ENCODE measurements at places on chromosomes 16 and 17.

DNA sequence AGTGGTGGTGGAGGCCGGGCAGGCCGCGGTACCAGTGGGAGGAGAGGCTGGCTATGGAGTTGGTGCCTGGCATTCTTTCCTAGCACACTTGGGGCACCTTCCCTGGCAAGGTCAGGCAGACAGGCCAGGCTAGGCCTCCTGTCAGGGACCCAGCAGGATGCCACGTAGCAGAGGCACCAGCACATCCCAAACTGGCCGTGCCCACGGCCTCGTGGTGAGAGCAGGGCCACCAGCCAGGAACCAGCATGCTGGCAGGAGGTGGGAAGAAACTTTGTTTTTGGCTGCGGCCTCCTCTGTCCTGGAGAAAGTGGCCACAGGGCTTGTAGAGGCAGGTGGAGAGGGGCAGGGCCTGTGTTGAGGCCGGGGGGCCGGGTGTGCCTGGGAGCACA lies 57.6 kb upstream of the CBFA2T3 start:
- DNase-seq: peak; percentile 37

DNA sequence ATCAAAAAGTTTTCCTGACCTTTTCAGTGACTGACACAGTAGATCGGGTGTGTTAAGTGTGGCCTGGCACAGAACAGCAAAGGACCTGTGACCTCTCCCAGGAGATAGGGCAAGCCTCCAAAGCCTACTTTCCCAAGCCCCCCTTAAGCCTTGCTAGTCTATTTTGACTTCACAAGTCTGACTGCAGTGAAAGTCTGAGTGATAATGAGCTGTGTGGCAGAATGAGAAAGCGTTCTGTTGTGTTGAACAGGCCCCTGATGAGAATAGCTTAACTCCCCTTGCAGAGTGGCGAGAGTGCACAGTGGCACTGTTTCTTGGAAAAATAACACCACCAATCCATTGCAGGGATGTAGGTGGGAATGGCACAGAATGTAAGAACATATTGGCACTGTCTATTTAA lies 32.8 kb downstream of the MMD start:
- no peak for DNase-seq

- DNase-seq: no peak
These were observed 76.1 kb downstream of the RAI1 start for GRCh38 chr17:17757391-17757791.

DNA sequence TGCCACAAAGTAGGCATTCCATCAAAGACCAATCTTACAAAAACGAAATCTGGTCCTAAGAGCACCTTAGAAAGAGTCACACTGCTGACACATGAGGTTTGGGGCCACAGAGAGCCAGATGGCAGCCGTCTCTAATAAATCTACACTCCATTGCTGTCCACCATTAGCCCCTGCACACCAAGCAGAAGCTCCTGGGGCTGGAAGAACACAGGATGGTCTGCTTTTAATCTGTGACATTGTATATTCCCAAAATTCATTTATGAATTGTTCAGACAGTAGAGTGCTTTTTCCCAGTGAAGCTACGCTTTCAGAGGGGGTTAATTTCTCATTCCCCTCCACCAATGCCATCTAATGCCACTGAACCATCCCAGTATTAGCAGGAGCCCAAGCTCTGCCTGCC lies 1.6 kb downstream of the CYB561 start:
- no peak for DNase-seq

- no peak for DNase-seq
These were observed 509.0 kb upstream of the KIF2B start for GRCh38 chr17:53313746-53314145.

GRCh38 chr16:77732241-77732946 lies 10.1 kb downstream of the NUDT7 start:
- DNase-seq: no peak

GRCh38 chr16:12016291-12016947 lies 39.9 kb downstream of the SNX29 start:
- no peak for DNase-seq

GRCh38 chr16:49604602-49605001 lies 231.0 kb downstream of the C16orf78 start:
- no peak for DNase-seq

DNA sequence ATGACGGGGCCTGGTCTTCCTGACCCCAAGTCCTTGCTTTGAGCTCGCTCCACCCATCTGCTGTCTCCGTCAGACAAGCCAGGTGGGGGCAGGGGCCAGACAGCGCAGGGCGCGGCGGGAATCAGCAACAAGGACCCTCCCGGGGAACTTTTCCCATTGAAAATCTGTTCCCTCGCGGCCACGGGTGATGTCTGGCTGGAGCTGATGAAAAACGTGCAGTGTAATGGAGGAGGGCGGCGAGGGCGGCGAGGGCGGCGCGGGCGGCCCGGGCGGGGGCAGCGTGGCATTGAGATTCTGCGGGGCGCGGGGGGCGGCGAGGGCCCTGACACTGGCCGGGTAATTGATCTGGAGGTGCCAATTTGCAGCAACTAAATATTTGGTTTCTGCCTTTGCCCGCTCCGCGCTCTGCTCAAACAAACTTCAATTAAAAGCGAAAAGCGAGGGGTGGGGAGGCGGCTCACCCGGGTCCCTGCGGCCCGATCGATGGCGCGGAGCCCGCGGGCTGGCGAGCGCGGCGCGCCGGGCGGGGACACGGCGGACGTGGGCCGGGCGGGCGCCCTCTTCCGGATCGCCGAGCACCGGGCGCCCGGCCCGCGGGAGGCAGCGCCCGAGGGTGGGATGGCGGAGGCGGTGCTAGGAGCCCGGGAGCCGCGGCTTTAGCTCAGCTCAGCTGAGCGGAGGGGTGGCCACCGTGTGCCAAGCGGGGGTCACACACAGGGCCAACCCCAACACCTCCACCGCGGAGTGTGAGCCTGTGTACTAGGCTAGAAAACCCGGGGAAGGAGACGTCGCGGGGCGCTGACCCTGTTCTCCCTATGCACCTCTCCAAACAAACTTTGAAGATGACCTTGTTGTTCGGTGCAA lies 32.4 kb downstream of the DCAKD start:
- DNase-seq: peak; percentile 52

DNA sequence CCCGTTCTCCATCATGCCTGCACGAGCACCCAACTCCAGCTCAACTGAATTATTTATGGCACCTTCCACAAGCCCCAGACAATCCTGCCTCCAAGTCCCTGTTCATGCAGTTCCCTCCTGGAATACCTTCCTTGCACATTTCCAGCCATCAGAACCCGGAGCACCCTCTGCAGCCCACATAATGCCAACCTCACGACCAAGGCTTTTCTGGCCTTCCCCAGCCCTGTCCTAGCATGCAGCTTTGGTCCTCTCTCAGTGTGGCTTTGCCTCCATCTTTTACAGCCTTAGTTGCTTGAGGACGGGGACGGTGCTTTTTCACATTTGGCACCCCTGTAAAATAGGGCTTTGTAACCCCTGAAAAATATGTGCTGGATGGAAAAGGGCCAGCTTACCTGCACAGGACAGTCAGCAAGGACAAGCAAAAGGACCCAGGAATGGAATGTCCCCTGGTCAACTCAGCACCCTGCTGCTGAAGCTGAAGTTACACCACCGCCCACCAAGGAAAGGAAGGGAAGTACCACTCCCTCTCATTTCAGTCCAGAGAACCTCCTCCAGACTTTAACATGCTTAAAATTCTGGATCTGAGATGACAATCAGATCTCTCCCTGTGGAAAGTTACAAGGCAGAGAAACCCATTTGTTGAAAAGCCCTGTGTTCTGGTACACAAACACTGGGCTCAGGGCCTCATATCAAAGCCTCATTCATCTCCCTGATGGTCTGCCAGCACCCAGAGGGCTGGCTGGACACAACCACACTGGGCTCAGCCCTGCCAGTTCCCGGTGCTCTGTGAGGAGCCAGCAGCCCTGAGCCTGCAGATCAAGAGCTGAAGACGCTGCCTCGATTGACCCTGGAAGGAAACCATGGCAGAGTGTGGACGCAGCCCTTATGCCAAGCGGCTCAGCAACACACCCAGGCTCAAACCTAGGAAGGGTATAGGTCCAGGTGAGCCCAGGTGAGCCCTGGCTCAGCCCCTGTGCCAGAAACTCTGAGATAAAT lies 2.9 kb downstream of the SLC39A11 start:
- DNase-seq: no peak

GRCh38 chr16:80488167-80488566 lies 52.6 kb upstream of the DYNLRB2 start:
- DNase-seq: no peak

DNA sequence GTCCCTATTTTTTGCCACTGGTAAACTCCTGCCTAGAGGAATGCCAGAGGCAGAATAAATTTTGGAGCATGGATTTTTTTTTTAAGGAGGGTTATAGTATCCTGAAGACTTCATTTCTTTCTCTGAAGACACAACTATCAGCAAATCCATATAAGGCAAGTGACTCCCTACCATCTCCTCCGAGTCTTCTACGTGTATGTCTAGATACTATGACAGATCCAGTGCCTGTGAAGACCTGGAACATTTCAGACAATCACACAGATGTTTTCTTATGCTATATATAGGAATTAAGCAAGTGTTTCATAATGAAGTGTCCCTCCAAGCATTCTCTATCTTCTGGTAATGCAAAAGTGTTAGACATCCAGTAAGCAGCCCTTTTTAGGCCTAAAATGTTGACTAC lies 255.5 kb upstream of the TBX2 start:
- no peak for DNase-seq

GRCh38 chr17:6100146-6100545 lies 30.0 kb downstream of the WSCD1 start:
- no peak for DNase-seq

DNA sequence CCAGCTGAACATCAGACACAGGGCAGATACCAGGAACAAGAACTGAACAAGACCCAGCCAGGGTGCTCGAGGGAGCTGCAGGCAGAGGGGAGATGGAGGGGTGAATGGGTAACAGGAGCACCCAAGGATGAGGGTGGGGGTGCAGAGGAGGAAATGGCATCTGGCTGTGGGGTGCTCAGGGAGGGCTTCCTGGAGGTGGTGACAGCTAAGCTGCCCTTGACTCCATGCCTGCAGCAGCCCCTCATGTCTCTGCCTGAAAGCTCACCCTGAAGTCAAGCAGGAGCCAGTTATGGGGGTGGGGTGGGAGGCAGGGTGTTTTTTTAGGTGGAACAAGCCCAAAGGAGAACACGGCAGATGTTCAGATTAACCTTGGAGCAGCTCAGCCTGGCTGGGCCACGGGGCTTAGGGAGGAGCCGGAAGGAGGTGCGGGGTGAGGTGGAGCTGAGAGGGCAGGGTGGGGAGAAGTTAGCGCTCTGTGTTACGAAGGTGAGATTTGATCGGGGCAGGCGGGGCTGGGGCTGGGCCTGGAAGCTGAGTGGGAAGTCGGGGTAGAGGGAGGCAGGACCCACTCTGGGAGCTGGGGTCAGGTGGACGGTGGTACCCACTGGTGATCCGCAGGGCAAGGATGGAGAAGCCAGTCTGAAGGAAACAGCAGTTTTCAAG lies 143.0 kb downstream of the ENGASE start:
- DNase-seq: no peak

DNA sequence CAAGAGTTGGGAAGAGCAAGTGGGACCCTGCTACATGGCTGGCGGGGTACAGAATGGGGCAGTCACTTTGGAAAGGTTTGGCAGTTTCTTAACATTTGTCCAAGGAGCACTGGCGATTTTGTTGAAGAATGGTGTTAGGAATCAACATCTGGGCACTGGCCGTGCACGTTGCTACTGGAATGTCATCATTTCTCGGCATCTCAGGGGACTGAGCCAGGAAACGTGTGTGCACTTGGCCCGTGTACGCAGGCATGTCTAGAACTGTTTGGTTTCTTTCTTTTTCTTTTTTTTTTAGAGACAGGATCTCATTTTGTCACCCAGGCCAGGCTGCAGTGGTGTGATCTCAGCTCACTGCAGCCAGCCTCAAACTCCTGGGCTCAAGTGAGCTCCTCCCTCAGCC lies 17.3 kb upstream of the FOXK2 start:
- no peak for DNase-seq

- DNase-seq: no peak
These were observed 23.8 kb downstream of the ADCY7 start for GRCh38 chr16:50289950-50290764.

DNA sequence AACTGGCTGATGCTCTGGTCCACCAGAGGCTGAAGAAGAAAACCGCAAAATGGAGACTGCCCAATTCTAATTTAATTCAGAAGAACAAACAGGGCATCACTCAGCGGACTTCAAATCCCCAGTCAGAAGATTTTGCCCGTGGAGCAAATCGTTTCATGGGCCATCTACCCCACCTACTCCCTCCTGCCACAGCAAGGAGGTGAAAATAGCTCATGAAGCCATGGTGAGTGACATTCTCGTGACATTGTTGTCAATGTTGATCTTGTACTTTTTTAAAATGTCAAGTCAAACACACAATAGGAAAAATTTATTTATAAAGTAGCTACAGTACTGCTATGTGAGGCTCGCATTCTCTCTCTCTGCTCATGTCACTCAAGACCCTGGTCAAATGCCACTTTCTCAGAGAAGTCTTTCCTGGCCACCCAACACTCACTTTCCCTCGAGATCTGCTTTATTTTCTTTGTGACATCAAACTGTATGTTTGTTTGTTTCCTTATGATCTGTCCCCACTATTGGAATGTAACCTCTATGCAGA lies 31.3 kb upstream of the SOX9 start:
- DNase-seq: no peak

GRCh38 chr17:67215991-67216421 lies 29.0 kb downstream of the HELZ start:
- no peak for DNase-seq

DNA sequence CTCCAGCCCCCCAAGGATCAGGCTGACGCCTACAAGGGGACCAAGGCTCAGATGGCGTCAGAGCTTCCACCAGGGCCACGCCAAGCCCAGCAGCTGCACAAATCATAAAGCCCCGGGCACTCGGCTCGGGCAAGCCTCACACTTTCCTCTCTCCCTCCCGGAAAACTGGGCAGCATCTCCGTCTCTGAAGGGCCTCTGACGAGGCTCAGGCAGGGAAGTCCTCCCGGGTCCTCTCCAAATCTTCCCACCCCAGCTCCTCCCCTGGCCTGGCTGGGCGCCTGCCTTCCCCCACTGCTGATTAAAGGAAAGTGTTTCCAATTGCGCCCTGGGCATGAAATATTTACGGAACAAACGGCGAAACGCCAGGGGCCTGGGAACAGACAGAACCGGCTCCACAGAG lies 38.5 kb downstream of the PIEZO1 start:
- no peak for DNase-seq

- DNase-seq: no peak
These were observed 185.9 kb downstream of the SEC14L1 start for GRCh38 chr17:77326636-77327035.

DNA sequence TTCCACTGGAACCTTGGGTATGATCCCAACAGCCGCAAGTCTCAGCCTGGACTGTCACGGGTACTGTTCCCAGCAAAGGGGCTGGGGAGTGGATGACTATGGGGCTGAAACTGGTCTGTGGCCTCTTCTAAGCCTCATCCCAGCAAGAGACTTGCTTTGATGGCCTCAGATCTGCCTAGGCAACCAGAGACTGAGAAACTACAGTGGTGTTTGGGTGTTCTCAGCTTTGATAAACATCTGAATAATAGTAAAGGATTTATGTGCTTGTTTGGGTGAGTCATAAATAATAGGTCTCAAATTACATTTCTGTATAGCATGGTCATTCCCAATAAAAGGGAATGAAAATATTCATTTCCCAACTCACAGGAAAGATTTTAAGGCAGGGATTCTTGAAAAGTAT lies 30.2 kb upstream of the ULK2 start:
- no peak for DNase-seq
